ENCODE measurements at places on chromosomes 11 and 22. TPM values are rescaled to one million over a fixed set of nuclear protein-coding genes. Genes with fewer than 3 reads are reported as not detected.

DNA sequence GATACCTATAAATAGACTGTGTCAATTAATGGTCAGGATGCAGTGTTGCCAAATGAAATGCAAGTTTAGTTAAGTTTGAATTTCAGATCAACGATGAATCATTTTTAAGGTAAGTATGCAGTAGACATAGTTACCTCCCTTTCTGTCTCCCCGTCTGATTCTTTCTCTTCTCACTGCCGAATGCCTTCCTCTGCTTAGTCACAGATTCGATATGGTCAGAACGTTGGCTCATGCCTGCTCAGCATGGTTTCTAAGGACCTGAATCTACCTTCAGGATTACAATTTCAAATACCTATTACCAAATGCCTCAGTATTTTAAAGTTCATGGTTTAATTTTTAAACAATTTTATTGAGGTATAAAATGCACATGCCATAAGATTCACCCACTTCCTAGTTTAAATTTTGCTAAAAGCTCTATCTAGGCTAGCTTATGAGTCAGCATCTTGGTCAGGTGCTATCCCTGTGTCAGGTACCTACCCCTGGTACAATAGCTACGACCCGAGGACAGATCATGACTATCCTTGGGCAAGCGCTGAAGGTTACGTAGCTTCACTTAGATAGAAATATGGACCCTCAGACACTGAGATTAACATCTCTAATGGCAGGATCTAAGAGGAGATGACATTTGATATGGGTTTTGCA lies 78.2 kb upstream of the SPON1 start:
- DNase-seq = no peak

DNA sequence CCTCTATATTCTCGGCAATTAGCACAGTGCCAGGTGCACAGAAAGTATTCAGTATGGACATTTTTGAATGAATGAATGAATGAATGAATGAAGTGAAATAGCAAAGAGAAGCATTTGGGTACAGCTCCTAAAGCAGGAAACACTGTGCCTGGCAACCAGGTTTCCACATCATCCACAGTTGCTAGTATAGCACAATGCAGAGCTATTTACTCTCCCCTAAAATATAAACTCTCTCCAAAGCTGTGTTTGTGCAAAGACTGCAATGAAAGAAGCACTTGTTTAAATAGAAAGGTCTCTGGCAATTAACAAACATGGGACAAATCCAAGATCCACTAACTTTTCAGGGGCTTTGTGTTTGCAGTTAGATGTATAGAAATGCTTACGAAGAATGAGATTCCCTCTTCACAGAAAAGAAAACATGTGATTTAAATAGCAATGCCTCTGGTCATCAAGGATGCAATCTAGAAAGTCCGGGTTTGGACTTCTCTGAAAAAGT lies 103.0 kb upstream of the OPCML start:
- no peak for DNase-seq

Gene CHRM4
- total RNA-seq = 0.46 TPM

Gene BTG4
- not detected for total RNA-seq

- DNase-seq = no peak
These were observed 121.9 kb downstream of the FBXO7 start for GRCh38 chr22:32596471-32596870.

DNA sequence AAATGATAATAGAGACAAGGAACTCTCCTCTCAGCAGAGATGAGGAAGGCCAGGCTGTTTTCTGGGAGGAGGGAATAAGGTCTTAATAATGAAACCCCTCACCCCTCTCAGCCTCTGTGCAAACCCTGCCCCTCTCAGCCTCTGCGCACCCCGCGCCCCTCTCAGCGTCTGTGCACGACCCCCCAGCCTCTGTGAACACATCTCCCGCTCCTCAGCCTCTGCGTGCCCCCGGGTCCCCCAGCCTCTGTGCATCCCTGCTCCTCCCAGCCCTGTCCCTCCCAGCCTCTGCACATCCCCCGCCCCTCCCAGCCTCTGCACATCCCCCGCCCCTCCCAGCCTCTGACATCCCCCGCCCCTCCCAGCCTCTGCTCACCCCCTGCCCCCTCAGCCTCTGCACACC lies 837.8 kb downstream of the TBC1D22A start:
- no peak for DNase-seq
